ENCODE measurements at places on chromosomes 11 and 22.

DNA sequence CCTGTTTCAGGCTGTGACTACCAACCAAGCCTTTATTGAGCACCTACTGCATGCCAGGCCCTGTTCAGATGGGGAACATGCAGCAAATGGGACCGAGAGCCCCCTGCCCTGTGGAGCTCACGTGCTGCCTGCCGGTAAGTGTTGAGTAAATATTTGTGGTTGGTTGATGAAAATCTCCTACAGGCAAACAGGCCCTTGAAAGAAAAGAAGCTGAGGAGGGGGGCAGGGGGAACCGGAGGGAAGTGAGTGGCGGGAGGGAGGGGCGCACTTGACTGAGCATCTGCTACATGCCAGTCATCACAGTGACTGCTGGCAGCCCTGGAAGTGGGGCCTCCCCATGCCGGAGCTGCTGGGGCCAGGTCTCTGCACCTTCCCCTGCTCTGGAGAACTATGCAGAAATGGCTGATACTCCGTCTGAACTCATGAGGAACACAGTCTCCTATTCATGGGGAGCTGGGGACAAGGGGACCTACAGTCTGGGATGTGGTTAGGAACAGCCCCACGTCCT is 34.2 kb downstream of the MACROD1 start:
- DNase-seq: no peak

GRCh38 chr11:67290801-67291200 is 1.7 kb downstream of the ANKRD13D start:
- no peak for DNase-seq

DNA sequence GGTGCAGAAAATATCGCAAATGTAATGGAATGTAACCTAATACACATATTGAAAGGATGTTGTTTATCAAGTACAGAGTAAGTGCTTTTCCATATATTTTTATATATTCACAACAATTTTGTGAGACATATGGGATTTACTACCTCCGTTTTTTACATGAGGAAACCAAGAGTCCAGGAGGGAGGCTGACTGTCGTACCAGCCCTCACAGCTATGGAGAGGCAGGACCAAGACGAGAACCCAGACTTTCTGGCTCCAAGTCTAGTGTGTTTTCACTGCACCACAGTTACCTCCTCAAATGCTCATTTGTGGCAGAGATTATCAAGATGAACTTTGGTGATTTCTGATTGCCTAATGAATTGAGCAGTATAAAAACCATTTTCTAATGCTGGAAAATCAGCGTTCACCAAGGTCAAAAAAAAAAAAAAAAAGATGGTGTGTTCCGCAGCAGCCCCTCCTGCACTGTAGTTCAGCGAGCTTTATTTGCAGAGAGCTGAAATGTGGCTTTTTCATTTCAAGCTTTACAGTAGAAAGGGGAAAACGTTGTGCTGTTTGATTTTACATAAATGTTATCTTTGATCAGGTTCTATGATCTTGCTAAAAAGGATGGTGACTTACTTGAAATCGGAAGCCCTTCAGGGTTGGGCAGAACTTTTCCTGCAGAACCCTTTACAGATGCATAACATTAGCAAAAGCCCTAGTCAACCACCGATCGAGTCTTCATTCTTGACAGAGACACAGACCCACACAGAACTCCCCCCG is 44.7 kb upstream of the WEE1 start:
- DNase-seq: no peak

DNA sequence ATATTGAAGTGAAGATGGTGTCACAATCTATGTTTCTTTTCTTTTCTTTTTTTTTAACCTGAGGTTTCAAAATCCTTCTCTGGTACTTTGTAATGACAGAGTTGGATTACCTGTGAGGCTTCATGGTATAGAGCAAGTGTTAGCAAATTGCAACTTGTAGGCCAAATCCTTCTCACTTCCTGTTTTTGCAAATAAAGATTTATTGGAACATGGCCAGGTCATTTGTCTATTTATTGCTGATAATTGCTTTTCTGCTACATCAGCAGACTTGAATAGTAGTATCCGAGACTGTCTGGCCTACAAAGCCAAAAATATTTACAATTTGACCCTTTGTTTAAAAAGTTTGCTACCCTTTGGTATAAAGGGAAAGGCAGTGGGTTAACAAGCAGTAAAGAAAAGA is 1059.4 kb upstream of the CCDC90B start:
- DNase-seq: no peak

GRCh38 chr22:41833369-41834004 is 582 bp downstream of the SREBF2 start:
- peak; percentile 93 for DNase-seq

DNA sequence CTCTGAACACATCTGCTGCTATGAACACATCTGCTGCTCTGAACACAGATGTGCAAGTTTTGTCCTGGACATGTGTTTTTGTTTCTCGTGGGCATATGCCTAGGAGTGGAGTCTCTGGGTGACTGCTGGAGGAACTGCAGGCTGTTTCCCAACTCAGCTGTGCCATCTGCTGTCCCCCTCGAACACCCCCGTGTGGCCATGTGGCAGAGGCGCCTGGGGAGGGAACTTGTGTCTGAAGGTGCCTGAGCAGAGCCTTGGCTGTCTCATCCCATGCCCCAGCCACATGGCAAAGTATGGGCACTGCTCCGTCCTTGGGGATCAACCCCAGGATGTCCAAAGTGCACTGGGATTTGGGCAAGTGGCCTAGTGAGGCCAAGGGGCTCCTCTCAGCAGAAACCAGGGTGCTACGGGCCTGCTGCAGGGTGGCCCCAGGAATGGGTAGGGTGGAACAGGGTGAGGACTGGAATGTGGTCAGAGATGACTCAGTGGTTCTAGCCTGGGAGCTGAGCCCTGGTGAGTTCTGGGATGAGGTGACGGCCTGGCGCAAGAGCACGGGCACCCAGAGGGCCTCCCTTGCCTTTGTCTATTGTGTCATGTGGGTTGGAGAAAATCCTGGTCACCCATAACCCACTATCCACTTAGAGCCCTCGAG is 14.7 kb downstream of the GATD1 start:
- DNase-seq: no peak
